Liver (tissue), 10 donors: ENCODE measurements at places on chromosomes 2 and 18. TPM values are rescaled to one million over a fixed set of nuclear protein-coding genes. Genes with fewer than 3 reads are reported as not detected.

- no peaks in the 10 kb centered on the region for H3K36me3 ChIP-seq
- H3K4me3 ChIP-seq = no peak overlapping the region
- no peak for DNase-seq
- H3K27me3 ChIP-seq = no peaks in the 10 kb centered on the region
Measured at GRCh38 chr2:2993172-2993692, 384.4 kb downstream of the EIPR1 start.

GRCh38 chr2:71150082-71150816, 19.8 kb downstream of the MPHOSPH10 start:
- H3K27me3 ChIP-seq = no peaks in the 10 kb centered on the region
- H3K36me3 ChIP-seq = peaks cover 44% of the 10 kb centered on the region
- H3K4me1 ChIP-seq = no peaks in the 10 kb centered on the region
- no peak overlapping the region for H3K27ac ChIP-seq

DNA sequence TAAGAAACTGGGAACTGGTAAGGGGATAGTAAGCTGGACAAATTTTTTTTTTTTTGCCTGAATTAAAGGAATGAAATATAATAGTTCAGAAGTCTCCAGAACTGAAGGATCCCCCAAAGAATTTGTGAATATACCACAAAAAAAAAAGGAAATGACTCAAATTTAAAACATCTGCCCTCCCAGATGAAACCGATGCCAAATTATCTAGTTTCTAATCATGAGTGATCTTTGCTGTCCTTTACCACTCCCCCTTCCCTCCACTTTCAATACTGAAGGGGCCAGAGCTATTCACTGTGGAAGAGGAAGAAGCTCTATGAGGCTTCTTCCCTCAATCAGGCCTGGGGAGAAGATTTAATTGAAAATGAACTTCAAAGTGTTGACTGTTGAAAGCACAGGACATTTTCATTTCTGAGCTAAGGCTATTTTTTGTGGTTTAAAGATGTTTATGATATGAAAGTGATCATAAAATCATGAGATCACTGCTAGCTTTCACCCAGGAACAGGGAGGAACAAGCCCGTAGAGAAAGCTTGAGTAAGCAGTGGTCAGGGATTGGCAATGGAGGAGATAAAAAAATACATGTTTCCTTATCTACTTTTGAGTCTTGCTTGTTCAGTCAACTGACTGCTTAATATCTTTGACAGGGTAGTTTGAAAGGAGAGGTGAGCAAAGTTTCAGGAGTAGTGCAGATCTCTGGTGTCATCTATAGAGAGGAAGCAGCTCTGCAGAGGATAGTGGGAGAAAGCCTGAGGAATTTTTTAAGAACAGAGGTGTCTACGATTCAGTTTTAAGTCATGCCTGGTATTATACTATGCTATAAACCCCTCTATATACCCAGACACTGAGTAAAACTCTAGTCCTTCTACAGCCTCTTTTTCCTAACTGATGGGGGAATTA, 409.5 kb upstream of the FIGN start:
- H3K4me1 ChIP-seq = no peaks in the 10 kb centered on the region
- peaks cover 4% of the 10 kb centered on the region for H3K27me3 ChIP-seq
- DNase-seq = no peak
- no peaks in the 10 kb centered on the region for H3K36me3 ChIP-seq
- no peak overlapping the region for H3K27ac ChIP-seq

DNA sequence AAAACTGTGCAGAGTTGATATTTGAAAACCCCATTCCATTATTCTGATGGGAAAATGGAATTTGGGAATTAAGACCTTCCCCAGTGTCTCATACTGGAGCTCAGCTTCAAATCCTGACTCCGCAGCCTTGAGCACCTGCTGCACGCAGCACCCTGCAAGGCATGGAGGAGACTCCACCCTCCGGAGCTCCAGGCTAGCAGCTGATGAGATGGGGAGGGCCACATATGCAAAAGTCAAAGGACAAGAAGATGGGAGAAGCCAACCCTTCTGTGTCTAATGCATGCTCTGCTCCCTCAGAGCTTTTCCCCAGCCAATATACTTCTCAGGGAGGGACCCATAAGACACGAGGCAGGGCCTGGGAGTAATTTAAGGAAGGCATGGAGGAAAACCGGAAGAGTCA, 34.7 kb upstream of the TRIB2 start:
- H3K27ac ChIP-seq = no peak overlapping the region
- H3K4me1 ChIP-seq = no peaks in the 10 kb centered on the region
- H3K4me3 ChIP-seq = no peak overlapping the region
- no peak for DNase-seq
- no peaks in the 10 kb centered on the region for H3K27me3 ChIP-seq

DNA sequence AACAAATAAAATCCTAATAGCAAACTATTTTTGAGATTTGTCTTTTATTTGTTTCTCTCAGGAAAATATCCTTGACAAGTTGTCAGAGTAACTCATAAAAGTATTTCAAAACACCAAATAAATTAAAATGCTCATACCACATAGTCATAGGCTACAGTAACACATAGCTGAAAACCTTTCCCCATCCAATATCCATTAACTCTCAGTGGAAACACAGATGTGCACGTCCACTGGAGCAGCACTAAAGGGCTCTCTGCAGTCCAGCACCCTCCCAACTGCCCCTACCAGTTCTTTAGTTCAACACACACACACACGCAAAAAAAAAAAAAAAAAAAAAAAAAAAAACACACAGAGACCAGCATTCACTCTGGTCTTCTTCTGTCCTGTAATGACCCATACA, 879 bp upstream of the XDH start:
- H3K4me3 ChIP-seq = no peak overlapping the region
- H3K36me3 ChIP-seq = no peaks in the 10 kb centered on the region
- H3K27me3 ChIP-seq = no peaks in the 10 kb centered on the region
- no peak for DNase-seq

- H3K36me3 ChIP-seq = no peaks in the 10 kb centered on the region
- DNase-seq = no peak
- H3K4me3 ChIP-seq = no peak overlapping the region
- no peaks in the 10 kb centered on the region for H3K4me1 ChIP-seq
- H3K27ac ChIP-seq = no peak overlapping the region
Measured at GRCh38 chr2:26809876-26810577, 24.2 kb downstream of the CENPA start.

Gene TXNDC9
- total RNA-seq = 24.3 TPM

Gene PPP1R1C
- 5.4 TPM for total RNA-seq
